HFF-Myc (cell line): ENCODE measurements at places on chromosomes 11 and 22.

DNA sequence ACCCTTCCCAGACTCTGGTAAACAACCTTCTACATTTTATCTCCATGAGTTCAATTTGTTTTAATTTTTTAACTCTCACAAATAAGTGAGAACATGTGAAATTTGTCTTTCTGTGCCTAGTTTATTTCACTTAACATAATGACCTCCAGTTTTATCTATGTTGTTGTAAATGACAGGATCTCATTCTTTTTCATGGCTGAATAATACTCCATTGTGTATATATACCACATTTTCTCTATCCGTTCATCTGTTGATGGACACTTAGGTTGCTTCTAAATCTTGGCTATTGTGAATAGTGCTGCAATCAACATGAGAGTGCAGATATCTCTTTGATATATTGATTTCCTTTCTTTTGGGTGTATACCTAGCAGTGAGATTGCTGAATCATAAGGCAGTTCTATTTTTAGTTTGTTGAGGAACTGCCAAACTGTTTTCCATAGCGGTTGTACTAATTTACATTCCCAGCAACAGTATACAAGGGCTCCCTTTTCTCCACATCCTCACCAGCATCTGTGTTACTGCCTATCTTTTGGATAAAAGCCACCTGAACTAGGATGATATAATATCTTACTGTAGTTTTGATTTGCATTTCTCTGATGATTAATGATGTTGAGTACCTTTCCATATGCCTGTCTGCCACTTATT lies 93.9 kb downstream of the ATG16L2 start:
- DNase-seq = no peak

- DNase-seq = no peak
Observed at GRCh38 chr11:93603225-93604007, 58.1 kb upstream of the CEP295 start.

- DNase-seq = no peak
Observed at GRCh38 chr11:44978961-44979331, 28.3 kb upstream of the TP53I11 start.

GRCh38 chr22:19608003-19608690 lies 83.9 kb upstream of the CLDN5 start:
- DNase-seq = no peak

DNA sequence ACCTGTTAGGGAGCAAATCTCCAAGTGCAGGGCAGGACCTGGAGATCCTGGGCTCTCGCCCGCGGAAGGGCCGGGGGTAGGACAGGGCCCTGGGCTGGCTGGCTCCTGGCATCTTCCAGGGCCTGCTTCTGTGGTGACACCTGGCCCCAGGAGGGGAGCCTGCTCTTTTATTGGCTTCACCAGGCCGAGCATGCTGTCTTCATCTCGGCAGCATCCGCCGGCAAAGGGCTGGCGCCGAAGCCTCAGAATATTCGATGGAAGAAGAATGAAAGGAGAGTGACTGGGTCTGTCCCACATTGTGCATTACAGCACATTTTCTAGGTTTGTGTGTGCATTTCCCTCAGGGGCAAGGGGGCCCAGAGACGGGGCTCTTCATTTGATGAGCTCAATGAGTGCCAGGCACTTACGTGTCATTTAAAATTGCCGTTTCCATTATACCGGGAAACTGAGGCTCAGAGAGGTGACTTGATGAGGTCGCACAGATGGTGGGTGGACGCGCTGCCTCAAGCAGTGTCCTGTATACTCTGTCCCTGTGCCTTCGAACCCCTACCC lies 70.0 kb downstream of the RBX1 start:
- DNase-seq = no peak

- DNase-seq = no peak
Observed at GRCh38 chr11:57269571-57270021, 32.5 kb upstream of the APLNR start.

DNA sequence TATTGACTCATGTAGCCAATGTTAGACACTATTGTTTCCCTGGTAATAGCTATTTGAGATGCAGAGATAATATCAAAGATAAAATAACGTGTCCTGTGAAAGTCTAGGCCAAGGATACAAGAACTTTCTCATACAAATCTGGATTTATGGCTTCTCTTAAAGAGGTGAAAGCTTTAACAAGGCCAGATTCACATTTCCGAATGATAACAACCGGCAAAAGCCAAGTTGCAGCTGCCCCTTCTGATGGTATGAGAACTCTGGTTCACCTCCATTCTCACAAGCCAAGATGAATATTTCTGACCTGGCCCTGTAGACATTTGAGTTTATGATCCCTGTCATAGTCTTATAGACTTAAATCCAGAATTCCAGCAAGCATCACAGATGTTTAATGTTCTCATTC lies 230.4 kb upstream of the ZC3H12C start:
- no peak for DNase-seq

- no peak for DNase-seq
Observed at GRCh38 chr11:12499071-12499470, 121.7 kb downstream of the PARVA start.

DNA sequence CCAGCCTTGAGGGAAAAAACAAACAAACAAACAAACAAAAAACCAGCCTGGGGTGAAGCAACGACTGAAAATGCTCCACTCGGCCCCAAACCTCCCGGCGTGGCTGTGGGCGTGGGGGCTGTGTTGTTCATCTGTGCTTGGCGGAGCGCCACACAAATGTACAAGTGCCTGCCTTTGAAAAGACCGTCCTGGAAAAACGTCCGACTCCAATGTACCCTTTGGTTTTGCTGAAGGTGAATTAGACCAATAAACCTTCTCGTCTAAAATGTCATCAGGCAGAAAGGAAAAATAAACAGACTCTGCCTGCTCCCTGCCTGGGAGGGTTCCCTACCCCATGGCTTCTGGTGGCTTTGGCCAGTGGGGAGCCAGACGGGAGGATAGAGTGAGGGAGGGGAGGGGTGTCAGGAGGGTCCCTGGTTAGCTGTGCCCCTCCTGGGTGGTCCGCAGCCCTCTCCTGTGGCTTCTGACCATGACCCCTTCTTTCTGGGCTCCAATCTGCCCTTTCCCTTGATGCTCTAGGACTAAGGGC lies 93.9 kb downstream of the TRMU start:
- DNase-seq = no peak

DNA sequence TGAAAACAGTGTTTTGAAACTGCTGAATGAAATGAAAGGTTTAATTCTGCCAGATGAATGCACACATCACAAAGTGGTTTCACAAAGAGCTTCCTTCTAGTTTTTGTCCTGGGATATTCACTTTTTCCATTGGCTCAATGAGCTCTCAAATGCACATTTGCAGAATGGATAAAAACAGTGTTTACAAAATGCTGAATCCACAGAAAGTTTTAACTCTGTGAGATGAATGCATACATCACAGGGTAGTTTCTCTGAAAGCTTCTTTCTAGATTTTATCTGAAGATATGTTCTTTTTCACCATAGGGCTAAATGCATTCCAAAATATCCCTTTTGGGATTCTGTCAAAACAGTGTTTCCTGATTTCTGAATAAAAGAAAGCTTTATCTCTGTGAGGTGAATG lies 237.6 kb downstream of the OR4A5 start:
- no peak for DNase-seq

DNA sequence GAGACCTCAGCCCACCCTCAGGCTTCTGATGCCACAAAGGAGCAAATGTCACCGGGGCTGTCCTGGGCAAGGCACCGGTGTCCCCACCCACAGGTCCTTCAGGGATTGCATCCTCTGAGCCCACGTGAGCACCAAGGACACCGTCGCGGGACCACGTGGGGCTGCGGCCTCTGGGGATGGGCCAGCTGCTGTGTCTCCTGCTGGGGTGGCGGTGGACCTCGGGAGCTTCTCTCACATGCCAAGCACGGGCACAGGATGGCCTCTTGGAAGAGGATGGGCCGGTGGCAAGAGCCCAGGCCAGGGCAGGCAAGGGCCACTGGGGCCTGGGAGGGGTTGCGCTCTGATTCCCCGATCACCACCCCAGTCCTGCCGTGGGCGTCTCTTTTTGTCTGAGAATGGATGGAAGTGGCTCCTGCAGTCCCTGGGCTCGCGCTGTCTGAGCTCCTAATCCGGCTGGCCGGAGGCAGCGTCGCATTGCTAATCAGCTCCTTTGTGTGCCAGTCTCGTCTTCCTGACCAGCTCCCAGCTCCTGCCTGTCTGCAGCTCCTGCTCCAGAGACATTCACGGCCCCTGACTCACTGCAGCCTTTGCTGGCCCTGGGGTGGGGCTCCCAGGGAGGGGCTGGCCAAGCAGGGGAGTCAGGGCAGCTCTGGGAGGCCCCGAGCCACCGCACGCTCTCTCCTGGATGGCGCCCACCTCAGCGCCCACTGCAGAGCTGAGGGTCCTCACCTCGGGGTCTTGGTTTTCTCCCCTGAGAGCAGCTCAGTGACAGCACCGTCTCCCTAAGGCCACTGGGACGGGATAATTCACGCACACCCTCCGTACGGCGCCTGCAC lies 146.7 kb downstream of the CTTN start:
- no peak for DNase-seq

DNA sequence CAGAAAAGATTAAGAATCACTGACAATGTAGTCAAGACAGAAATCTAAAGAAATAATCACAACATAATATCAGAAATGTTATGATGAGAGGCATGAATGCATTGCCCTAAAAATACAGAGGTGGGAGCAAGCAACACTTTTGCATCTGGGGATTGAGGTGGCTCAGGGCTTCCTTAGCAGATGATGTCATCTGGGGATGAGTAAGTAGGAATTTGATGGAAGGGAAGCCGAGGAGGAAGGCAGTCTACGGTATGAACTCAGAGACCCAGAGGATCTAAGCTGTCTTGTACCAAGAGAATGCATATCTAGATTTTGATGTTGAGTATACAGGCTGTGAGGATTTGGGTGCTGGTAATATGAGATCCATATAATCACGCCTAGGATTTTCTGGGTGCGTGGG lies 193.0 kb upstream of the SNX19 start:
- no peak for DNase-seq

DNA sequence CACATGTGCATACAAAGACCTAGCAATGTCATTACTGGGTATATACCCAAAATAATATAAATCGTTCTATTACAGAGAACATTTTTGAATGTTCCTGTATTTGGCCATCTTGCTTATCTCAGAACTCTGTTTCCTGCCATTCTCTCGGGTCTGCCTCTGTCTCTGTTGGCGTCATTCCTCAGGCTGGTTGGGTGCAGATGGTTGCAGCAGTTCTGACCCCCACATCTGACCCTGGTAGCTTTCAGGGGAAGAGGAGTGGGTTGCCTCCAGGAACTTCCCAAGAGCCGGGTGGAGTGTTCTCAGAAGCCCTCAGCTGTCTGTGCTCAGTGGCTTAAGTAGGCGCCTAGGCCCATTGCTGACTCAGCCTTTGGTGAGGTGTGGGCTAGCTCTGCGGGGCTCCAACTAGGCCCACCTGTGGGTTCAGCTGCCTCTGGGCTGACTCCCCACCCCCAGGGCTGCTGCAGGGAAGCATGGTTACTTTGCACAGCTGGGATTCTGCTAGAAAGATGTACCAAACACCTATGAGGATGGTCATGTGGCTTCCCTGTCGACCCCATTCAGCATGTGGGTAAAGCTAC lies 114.0 kb downstream of the TBC1D22A start:
- DNase-seq = no peak

DNA sequence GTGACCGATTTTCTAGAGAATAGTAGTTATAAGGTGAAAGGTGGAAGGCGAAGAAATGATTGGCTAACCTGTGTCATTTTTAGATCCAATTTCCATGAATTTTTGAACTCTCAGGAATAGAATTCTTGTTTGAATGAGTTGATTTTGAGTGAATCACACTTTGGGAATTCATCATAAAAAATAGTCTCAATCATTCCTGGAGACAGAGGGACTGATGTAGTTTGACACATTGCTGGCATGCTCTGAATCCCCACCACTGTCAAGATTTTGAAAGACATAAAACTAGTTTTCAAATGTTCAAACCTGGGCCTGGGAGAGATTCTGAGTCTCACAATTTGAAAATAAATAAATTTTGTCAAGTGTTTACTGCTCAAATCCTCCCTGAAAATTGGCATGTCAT lies 861.4 kb upstream of the RAG2 start:
- DNase-seq = no peak

GRCh38 chr22:30273711-30274436 lies 7.2 kb upstream of the OSM start:
- DNase-seq = no peak

- peak; percentile 41 for DNase-seq
Observed at GRCh38 chr11:97965849-97966646, 1054.7 kb upstream of the CNTN5 start.

GRCh38 chr11:35182317-35182939 lies 43.5 kb downstream of the CD44 start:
- no peak for DNase-seq

DNA sequence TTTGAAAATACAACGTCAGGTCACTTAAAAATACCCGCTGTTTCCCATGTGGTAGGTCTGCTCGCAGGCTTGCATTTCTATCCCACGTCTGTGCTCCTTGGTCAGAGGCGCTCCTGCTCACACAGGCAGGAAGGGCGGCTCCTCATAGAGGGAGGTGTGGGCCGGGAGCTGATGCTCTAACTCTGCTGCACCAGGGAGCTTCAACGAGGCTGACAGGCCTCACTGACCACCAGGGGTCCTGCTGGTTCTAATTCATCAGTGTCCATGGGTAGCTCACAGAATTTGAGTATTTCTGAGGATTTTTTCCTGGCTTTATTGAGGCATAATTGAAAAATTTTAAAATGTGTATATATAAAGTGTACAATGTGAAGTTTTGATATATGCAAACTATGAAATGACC lies 68.5 kb downstream of the PIWIL3 start:
- DNase-seq = no peak

GRCh38 chr11:86508604-86509587 lies 134.2 kb downstream of the CCDC81 start:
- no peak for DNase-seq

DNA sequence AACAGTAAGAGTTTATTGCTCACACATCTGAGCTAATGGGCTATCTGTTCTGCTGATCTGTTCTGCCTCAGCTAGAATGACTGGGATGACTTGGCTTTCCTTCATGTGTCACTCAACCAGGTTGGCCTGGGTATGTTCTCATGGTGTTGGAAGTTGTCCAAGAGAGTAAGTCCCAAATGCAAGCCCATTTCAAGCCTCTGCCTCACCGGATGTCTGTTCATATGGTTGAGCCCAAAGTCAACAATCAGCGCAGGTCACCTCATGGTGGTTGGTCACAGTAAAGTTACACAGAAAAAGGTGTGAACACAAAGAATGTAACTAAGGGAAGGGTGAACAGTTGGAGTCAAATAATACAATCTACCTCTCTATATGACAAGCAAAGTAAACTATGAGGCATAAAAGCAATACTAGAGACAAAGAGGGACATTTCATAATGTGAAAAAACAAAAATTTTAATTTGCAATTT lies 1.9 kb downstream of the GDPD4 start:
- DNase-seq = no peak
